ENCODE measurements at places on chromosomes 5 and 9.

- DNase-seq = no peak
Observed at GRCh38 chr5:160479926-160480325, 58.3 kb downstream of the PTTG1 start.

DNA sequence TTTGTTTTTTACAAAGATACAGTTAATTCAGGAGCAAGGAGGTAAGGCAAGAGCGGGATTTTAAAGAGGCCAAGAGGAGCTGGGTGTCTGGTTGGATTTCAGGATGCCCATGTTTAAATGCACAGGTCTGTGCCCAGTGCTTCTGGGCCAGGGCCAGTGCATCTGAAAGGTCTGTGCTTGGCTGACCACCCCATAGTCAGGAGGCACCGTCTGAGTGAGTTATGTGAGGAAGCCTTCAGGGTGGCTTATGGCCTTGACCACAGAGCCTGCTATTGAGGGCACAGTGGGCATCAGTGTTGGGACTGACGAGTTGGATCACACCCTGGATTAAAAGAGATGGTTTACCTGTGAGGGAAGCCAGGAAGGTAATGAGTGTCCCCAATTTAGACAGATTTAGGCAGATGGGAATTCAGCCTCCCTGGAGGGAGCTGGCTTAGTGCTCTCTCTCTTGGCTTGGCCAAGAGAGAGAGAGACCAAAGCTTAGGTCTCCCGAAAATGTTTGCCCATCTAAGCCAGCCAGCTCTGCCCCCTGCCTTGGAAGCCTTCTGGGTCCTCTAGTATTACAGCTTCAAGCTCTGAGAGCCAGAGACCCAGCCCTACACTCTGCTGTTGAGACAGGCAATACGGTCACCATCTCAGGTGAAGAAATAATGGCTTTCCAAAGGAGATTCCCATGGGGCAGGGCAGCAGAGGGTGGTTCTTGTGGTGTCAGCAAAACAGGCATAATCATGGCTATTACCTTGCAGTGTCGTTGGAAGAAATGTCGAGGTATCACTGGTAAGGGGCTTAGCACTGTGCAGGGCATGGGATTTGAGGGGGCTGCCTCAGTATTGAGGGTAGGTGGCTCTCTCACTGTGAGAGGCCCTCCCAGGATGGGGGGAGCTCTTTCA lies 68.6 kb downstream of the RGS3 start:
- no peak for DNase-seq

DNA sequence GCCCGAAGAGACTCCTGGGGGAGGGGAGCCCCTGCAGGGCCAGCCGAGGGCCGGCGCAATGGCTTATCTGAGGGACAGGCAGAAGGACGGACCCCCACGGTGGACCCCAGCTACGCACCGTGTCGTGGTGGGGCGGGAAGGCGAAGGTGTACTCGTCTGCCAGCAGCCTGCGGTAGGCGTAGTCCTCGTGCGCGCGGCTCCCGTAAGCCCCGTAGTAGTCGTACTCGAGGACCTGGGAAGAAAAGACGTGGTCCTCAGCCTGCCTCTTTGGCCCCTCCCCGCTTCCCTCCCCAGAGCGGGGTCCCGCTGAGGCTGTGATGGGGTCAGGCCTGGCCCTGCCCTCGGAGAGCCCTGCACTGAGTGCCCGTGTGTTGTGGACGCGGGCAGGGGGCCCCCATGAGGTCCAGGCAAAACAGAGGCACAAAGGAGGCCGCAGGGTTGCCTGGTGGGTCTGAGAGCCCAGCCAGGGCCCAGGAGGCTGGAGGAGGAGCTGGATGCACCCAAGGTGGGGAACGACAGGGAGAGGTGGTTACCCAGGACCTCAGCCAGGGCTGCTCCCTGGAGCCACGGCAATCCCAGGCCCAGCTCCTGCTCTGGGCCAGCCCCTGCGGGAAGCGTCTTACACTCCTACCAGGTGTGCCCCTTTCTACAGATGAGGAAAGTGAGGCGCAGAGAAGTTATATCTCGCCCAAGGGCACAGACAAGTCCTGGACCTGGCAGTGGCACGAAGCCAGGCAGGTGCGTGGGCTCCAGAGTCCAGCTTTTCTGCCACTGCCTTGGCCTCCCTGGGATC lies 35.2 kb downstream of the SARDH start:
- no peak for DNase-seq

- no peak for DNase-seq
Observed at GRCh38 chr5:150670948-150671310, 9.9 kb downstream of the MYOZ3 start.

GRCh38 chr5:25713259-25713658 lies 1068.5 kb upstream of the CDH10 start:
- DNase-seq = no peak

Measured in activated naive CD4-positive, alpha-beta T cell treated with anti-CD3 and anti-CD28 coated beads, Interleukin-2, amount 50 U/mL, for 72 hours (primary cell).